Stimulated activated CD8-positive, alpha-beta memory T cell treated with anti-CD3 and anti-CD28 coated beads, Interleukin-4, amount 100 ng/mL, for 1 hour (primary cell): ENCODE measurements at places on chromosomes 1 and 21.

GRCh38 chr21:15517394-15517793 lies 212.4 kb upstream of the USP25 start:
- no peak for DNase-seq

GRCh38 chr1:97898948-97899347 lies 21.9 kb downstream of the DPYD start:
- DNase-seq = no peak

DNA sequence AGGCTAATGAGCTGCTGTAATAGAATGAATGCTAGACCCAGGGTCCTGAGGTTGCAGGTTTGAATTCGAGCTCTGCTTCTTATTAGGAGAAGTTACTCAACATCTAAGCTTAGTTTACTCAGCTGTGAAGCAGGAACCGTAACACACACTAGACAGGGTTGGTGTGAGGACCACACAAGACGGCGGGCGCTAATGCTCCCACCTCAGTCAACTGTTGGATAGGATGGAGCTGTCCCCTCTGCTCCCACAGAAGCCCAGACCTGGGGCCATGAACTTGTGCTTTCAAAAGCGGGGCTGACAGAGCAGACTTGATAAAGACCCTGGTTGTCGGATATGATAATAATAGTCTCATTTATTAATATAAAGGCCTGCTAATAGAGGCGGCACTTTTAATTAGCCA lies 98.4 kb upstream of the CD34 start:
- no peak for DNase-seq

- no peak for DNase-seq
These were observed 11.2 kb upstream of the CACYBP start for GRCh38 chr1:174988539-174988938.

DNA sequence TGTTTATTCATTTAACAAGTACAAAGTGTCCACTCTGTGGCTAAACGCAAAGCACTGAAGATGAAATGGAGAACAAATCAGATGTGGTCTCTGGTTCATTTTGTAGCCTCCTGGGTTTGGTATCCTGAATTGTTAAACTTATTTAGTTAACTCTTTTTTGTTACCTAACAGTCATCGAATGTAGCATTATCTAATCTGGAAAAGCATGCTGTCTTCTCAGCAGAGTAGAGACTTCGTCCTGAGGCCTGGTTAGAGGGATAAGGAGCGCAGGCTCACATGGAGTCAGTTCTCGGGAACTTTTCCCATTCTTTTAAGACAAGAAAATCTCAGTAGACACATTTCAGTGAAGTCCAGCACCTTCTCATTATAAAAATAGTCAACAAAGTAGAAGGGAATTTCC lies 33.1 kb upstream of the SH3D21 start:
- no peak for DNase-seq

GRCh38 chr21:25967901-25968438 lies 202.6 kb downstream of the APP start:
- no peak for DNase-seq

DNA sequence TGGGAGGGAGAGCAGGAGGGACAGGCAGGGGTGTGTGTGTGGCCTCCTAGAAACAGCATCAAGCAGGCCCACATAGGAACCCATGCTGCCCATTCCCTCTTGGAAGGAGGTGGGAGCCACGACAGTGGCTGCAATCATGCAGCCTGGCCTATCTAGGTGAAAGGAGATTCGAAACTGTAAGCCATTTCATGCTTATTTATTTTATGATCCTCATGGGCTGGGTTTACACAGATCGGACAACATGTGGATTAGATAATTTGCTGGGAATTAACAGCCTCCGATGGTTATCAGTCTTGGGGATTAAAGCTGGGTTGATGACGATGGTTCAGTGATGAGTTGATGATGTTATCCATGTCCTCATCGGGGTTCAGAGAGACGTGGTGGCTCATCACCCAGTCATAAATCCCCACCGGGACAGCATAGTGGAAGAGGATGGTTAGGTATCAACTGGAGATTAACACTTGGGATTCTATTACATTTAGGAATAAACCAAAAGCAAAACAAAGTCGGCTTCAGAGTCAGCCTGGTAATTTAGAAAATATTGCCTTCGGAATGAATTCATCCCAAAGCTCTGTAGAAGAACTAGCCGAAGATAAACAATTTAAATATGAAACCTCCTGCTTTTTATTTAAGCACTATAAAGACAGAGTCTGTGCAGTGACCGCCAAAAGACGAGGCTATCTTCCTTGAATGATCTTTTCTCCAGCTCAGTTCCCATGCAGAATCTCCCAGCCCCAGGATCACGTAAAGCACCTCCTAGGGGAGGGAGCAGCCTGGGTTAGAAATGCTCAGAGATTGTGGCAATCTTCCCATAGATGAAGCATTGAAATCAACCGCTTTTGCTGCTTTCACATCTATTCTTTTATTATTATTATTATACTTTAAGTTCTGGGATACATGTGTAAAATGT lies 252.8 kb downstream of the FOXD2 start:
- no peak for DNase-seq

- no peak for DNase-seq
These were observed 40.5 kb upstream of the FHAD1 start for GRCh38 chr1:15206418-15207030.

DNA sequence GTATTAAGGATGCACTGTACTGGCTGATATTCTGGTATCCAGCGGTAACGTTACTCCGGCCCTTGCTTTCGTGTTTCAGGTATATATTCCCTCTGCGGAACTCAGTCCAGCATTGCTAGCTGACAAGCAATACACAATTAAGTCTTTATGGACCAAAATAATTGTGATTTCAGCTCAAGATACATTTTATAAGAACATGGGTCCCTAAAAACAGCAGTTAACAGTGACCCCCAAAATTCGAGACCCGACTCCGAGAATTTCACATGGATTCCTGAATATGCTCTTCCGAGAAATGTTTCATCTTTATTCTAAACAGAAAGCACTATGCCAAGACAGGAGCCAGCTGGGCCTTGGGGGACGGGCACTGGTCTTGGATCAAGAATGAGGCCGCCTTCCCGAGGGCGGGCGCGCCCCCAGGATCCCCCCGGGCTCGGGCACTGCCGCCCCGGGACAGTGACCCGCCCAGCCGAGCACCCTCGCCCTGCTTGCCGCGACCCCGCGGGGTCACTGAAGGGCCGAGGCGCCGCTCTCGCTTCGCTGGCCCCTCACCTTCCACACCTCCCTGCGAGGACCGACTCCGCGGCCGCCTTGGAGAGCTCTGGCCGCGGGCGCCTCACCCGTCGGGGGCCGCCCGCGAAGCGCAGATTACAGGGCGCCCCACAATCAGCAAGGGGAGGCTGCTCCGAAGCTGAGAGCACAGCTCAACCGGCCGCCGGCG lies 610 bp downstream of the SCYL3 start:
- DNase-seq = no peak

DNA sequence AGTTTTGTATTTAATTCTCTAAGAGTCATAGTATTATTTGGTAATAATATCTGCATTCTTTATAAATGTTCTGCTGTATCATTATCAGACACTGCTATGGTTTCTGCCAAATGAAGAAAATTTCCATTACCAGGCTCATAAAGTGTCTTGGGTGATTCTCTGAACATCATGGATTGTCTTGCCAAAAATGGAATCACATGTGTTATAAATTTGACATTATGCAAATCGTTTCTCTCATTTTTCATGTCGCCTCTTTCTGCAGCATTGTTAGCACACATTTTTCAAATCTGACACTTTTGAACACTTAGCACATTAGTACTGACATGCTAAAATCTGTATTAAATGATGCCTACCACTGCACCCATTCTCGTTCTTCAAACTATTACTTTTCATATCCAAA lies 74.2 kb upstream of the NEK7 start:
- no peak for DNase-seq

- DNase-seq = no peak
These were observed 51.7 kb downstream of the SLC37A1 start for GRCh38 chr21:42565206-42565810.

DNA sequence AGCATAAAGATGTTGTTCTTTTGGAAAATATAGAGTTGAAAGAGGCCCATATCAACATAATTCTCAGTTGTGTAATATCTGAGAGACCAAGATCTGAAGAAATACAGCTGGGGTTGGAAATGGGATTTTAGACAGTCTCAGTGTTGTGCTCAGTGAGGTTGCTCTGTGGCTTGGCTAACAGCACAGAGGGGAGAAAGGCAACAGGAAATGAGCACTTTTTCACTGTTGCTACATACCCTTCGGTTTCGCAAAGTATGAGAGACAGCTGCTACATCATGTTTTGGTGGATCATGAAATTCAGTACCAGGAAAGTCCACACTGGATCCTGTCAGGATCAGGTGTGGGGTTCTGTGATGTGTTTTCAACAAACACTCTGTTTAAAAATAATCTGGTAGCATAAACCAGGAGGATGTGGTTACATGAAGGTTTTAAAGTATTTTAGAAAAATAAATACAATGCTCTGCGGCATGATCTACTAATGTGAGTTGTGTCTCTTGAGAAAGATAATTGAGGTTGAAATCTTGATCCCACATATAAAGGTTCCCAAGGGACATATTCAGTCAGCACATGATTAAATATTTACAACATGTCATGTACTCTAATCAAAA lies 7.0 kb upstream of the GPR88 start:
- no peak for DNase-seq

GRCh38 chr1:53696990-53697389 lies 42.0 kb downstream of the GLIS1 start:
- no peak for DNase-seq

DNA sequence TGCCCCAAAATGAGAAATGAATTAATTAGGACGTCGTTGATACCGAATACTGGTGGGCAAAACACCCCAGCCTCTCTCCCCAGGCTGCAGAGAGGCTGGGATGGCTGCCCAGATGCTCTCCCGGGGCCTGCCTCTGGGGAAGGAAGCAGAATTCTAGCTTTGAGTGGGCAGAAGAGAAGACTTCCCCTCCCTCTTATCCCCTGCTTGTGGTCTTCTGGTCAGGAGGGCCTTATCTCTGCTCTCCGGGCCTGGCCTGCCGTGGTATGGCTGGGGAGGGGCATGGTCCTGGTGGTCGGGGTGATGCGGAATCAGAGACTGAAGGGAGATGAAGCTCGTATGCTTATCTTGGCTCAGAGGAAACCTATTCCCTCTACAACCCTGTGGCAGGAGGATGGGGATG lies 9.8 kb upstream of the CSF3R start:
- no peak for DNase-seq

GRCh38 chr1:212219679-212220463 lies 65.3 kb upstream of the PPP2R5A start:
- no peak for DNase-seq

DNA sequence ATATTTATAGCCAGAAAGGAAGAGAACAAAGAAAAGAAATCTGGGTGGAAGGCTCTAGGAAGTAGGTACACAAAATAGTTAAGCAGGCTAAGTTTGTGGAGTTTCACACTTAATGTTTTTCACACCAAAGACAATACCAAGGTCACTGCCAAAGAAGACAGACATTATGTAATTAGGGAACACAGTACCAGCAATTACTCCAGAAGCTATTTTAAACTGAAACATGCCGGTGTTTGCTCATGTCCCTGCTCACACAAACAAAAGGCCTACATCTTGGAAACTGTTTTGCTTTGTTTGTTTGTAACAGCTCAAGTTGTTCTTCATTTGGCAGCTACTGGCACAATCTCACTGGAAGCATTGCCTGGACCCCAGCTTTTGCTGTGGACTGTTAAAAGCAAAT lies 88.5 kb upstream of the DAB1 start:
- no peak for DNase-seq

GRCh38 chr1:98398649-98399048 lies 262.9 kb upstream of the SNX7 start:
- DNase-seq = no peak

DNA sequence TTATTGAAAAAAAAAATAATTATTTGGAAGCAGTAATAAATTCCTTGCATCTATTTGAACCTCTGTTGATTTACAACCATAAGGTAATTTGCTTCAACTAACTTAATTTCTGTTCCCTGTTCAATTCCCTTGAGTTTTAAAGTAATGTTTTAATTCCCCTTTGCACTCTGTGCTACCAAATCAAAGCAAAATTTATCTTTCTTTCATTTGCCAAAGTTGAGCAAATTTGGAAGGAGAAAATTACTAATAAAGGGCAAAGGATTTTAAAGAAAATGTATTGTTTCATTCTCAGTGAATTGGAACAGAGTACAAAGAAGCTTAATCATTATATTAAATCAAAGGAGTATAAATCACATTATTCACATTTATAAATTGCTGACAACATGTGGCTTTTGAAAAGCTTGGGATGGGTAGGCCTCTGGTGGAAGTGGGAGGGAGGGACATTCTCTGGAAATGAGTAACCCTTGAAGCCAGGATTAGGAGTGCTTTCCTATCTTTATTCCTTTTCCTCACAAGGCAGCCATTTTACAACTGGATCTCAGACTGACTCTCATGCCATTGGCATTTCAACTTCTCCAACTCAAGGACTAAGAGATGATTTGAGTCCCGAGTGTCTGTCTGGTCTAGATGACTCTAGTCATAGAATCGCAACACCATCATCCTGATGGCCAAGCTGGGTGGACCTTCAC lies 331.6 kb upstream of the DUSP10 start:
- DNase-seq = no peak

GRCh38 chr1:42456010-42456753 lies at the start of the genes PPCS and ZMYND12:
Gene PPCS, plus strand, starts transcription at chr1:42456543. Its CDS starts 23 bp downstream, at chr1:42456566.
Gene ZMYND12, minus strand, starts transcription at chr1:42456022. Its CDS starts 25 bp downstream, at chr1:42455997.
- DNase-seq = peak; percentile 78

DNA sequence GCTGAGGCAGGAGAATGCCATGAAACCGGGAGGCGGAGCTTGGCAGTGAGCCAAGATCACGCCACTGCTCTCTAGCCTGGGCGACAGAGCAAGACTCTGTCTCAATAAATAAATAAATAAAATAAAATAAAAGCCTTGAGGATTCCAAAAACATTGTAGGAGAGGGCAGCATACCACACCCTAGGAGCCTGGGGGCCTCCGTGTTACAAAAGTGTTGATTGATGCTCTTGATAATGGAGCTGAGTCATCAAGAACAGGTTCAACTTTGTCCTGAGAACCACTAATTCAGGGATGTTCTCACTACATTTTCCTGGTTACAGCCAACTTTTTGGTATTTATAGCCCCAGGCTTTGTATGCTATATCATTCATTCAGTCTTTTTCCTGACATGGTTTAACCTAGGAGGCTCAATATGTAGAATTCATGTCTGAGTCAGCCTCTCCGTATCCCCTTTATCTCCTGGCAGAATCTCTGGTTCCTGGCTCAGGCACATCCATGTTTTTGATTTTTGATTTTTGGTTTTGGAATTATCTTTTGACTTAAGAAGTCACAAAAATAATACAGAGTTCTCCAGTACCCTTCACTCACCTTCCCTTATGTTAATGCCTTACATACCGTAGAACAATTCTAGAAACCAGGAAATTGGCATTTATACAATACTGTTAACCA lies 69.4 kb downstream of the LRRC8D start:
- DNase-seq = no peak

DNA sequence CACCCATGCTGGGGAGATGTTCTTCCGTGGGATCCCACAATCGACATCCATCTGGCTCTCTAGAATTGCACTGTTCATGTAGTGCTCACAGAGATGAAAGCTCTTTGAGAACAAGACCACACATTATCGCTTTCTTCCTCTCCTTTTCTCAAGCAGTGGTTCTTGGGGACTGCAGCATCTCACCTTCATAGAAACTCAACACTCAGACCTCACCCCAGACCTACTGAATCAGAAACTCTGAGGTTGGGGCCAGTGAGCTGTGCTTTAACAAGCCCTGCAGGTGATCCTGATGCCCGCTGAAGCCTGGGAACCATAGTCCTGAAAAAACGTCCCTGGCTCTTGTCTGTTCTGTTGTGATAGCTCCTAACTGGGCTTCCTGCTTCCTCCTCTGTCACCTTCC lies 251.3 kb upstream of the FGGY start:
- DNase-seq = no peak
